ENCODE measurements at places on chromosomes 7 and 10.

DNA sequence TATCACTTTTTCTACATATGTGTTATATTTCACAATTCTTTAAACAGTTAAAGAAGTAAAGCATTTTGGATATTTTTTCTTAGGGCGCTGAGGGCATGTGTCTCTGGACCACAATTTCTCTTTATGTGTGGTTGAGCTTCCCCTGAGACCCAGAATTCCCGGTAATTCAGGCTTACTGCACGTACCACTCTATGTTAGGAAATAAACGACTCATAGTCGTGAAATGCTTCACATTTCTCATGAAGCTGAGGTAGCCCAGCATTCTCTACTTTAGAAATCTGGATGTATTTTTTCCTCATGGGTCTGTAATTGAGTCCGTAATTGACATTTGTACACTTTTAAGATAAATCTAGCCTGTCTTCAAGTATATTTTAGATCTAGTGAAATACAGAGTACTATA lies 170.6 kb downstream of the FZD1 start:
- no peak for DNase-seq

GRCh38 chr7:58087536-58088190 lies 637.7 kb downstream of the ZNF716 start:
- no peak for DNase-seq

GRCh38 chr10:104069613-104070012 lies 16.1 kb downstream of the COL17A1 start:
- no peak for DNase-seq

GRCh38 chr10:92450896-92451295 lies 123.0 kb downstream of the IDE start:
- DNase-seq = no peak

DNA sequence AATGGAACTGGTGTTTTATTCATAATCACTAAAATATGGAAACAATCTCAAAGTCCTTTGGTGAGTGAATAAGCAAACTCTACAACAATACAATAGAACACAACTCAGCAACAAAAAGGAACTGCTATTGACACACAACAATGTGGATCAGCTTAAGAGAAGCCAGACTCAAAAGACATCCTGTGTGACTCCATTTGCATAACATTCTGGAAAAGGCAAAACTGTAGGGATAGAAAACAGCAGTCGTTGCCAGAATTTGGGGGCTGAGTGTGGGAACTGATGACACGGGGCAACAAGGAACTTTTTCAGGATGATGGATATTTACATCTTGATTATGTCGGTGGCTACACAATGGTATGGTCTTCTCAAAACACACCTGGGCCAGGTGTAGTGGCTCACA lies 32.4 kb upstream of the SVIL start:
- no peak for DNase-seq

- DNase-seq = no peak
Observed at GRCh38 chr10:8060704-8061121, 6.2 kb downstream of the GATA3 start.

GRCh38 chr10:131198843-131199242 lies 112.7 kb downstream of the TCERG1L start:
- no peak for DNase-seq

DNA sequence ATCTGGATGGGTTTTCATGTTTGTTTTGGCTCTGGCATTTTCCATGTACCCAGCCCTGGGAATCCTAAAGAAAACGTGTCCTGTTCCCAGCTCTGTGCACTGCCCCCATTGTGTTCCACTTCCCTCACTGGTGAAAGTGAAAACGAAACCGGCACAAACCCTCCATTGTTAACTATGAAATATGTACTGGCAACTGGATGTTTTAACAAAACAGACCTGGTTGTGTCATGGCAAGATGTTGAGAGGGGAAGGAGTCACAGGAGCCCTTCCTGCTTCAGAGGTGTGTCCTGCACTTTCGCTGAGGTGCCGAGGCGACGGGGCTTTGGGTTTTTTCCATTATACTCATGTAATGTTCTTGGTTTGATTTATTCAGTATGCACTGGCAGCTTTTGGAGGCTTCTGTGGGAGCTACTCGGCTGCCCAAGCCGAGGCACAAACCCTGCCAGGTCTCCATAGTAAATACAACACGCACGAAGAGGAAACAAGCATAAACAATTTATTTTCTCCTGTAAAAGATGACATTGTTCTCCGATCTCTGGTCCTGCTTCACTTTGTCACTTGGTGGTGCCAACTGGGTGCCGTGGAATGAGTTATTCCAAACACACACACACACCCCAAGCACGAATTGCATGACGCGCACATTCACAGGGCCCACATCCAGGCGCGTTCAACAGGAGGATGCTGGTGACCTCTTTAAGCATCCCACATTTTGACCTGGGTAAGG lies 118.2 kb downstream of the CDK6 start:
- peak; percentile 42 for DNase-seq

GRCh38 chr7:72706521-72706920 lies 121.5 kb downstream of the TYW1B start:
- DNase-seq = no peak

DNA sequence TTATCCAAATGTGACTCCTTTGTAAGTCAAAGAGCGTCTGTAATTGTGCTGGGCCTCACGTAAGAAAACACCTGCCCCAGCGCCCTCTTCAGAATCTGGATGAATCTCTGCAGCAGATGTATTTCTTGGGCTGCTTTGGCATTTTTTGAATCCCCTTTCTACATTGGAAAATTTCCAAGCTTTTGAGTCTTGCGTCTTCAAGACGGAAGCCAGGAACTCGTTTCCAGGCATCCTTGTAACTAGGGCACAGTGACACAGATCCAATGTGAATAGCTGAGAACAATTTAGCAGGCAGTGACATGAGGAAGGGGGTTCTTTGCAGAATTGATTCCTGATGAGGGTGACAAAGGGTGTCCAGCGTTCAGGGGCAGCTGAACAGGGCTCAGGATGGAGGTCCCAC lies 862.3 kb downstream of the TYW1 start:
- no peak for DNase-seq

GRCh38 chr7:114175125-114175524 lies 239.5 kb upstream of the FOXP2 start:
- DNase-seq = no peak

GRCh38 chr7:19009241-19009935 lies 108.0 kb downstream of the TWIST1 start:
- DNase-seq = no peak

- peak; percentile 13 for DNase-seq
Observed at GRCh38 chr10:15419279-15419874, 48.3 kb upstream of the FAM171A1 start.

GRCh38 chr7:5649641-5650040 lies 131.8 kb downstream of the RNF216 start:
- no peak for DNase-seq

GRCh38 chr10:71857934-71858890 lies 7.2 kb upstream of the PSAP start:
- no peak for DNase-seq

- DNase-seq = no peak
Observed at GRCh38 chr7:150621376-150621775, 10.8 kb downstream of the GIMAP6 start.

GRCh38 chr7:92797693-92798092 lies 38.7 kb downstream of the CDK6 start:
- DNase-seq = no peak

GRCh38 chr7:12687718-12688171 lies 312 bp downstream of the ARL4A start:
- DNase-seq = no peak

GRCh38 chr7:50339990-50340500 lies 35.5 kb downstream of the IKZF1 start:
- DNase-seq = no peak

DNA sequence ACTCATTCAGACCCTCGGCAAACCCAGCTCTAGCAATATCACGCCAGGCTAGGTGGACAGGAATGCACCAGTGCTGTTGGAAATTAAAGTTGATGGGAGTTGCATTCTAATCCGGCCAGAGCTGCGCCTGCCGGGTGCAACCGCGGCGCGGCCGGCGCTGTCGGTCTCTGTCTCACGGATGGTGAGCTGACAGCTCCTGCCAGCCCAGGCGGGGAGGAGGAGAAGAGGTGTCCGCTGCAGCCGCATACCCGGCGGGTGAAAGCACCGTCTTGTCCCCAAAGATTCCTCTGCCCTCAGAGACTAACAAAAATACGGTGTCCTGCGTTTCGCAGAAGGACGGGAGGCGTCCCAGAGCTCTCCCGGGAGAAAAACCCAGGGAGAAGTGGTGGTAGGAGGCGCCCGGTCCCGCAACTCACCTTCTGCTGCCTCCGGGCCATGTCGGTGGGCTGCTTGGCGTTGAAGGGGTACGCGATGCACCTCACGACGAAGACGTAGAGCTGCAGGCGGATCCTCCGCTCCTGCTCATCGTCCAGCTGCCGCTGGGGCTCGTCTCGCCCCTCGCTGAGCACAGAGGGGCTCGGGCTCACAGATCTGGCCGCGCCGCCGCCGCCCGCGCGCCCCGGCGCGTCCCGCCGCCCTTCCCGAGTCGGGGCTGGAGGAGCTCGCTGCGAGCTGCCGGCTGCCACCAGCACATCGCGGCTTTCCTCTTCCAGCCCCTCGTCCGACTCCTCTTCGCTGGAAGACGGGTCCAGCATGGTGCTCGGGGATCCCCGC lies 490 bp downstream of the CADPS2 start:
- DNase-seq = no peak

DNA sequence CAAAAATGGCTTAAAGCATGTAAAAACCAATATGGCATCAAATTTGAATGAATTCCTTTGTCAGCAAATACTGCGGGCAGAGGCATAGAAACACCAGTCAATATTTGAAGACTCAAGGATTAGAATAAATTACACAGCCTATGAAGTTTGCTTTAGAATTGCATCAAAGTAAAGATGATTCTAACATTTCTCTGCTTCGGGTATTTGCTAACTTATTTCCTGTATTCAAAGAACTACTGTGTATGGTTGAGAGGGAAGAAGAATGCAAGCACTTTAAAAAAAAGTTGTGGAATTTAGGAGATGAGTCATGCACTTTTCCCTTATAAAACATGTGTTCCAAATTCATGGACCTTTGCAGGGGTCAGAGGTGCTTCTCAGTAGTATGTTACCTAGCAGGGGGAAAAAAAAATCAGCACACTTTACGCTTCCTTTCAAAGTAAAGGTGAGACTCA lies 90.1 kb downstream of the PIP4K2A start:
- no peak for DNase-seq

DNA sequence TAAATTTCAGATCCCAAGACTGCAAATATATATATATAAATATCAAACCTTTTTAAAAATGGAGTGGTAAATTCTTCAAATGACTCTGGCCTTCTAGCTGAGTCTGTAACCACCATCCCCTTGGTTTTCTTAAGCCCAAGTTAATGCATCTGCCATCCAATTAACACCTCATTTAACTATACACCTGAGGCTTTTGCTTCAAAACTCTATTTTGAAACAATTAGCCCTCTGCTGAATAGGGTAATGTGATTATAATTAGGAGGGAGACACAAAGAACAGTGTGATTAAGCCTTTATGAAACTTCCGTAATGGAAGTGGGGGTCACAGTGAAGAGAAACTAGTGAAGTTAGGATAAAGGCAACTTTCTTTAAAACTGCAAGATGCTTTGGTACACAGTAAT lies 83.6 kb downstream of the GPR37 start:
- DNase-seq = no peak

GRCh38 chr10:96896884-96897589 lies 64.9 kb downstream of the LCOR start:
- DNase-seq = no peak

DNA sequence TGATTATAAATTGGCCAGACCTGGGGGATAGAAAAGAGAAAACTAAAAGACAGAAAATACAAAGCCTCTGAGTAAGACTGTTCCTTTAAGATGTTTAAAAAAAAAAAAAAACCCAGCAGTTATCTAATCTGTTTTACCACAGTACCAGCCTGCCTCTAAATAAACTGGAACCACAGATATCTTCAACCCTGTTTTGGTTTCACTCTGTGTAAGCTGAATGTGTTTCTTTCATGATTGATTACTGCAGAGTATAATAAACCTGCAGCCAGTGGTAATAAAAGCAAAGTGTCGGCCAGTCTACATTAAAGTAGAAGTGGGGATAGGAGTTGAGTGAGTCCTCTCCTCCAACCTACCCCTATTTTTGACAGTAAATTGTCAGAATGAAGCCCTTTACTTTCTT lies 40.6 kb downstream of the MGAM2 start:
- DNase-seq = no peak

GRCh38 chr7:149071641-149072437 lies 18.7 kb downstream of the ZNF786 start:
- DNase-seq = no peak

- DNase-seq = no peak
Observed at GRCh38 chr7:143042790-143043271, 9.3 kb upstream of the OR6V1 start.

DNA sequence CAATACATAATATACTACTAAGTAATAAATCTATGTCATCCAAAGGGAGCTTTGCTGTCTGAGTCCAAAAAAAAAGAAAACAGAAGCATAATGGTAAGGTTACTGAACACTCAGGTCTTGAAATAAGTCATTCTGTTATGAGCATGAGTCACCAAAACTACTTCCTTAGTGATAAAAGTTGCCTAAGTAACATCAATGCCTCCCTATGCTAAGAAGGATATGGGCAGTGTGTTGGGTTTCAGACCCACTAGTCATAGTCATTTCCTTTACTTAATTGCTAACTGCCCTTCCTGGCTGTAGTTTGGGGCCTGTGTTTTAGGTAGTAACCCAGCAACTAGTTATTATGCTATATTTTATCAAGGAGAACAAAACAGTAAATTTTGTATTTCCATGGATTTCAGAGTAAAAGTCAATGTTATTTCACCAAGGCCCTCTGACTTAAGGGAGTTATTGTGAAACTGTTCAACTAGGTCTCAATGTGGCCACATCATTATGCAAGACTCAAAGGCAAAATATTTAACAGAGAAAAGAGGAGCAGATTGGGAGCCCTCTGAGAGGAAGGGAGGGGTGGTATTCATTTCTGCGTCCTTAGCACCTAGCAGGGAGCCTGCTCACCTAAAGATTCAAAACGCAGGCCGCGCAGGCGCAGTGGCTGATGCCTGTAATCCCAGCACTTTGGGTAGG lies 11.7 kb upstream of the VIM start:
- no peak for DNase-seq

GRCh38 chr10:96747734-96748550 lies 27.6 kb upstream of the PIK3AP1 start:
- no peak for DNase-seq

GRCh38 chr7:140898786-140899536 lies 25.8 kb downstream of the BRAF start:
- DNase-seq = no peak

- DNase-seq = no peak
Observed at GRCh38 chr7:20574784-20575720, 40.4 kb upstream of the ABCB5 start.

DNA sequence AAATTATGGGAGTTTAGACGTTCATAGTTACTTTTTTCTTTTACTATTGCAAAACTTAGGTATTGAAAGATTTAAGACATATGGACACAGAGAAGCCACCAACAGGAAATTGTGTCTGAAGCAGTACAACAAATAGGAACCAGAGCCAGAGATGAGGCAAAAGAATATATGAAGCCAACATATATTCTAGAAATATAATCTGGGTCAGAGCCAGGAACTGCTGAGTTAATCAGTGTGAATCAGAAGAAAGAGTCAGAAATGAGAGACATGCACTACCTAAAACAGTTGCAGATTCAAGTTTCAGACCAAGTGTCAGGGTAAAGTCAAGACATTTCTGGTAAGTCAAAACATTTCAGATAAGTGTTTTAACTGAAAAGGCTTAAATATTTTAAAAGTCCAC lies 67.7 kb downstream of the DGKB start:
- no peak for DNase-seq
